CD4-positive, alpha-beta T cell treated with Interleukin-17A for 4 hours (primary cell): ENCODE measurements at places on chromosomes 3 and 15.

DNA sequence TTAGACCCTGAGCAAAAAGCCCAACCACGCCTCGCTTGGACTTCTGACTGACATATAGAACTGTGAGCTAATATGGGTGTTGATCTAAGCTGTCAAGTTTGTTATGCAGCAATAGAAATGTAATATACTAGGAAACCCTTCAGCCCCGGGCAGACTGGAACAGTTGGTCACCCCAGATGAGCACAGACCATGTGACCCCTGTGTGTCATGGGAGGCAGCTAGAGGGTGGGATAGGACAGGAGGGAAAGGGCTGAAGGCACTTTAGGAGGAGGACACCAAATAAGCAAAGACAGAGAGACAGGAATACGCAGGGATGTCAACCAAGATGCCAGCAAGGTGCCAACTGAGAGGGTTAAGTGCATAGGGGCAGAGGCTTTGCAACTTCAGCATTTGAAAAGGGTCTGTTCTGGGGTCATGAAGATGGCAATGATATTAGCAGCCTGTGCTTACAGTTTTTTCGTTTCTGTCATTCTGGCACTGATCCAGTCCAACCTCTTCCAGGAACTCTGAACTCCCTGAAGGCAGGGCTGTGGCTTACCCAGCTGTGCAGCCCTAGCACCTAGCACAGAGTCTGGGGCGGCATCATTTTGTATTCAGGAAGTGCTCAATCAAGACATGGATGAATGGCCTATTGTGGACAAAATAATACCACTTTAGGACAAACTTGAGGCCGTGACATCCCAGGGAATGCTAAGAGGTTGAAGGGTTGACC is 51.4 kb downstream of the HES1 start:
- no peak for DNase-seq

DNA sequence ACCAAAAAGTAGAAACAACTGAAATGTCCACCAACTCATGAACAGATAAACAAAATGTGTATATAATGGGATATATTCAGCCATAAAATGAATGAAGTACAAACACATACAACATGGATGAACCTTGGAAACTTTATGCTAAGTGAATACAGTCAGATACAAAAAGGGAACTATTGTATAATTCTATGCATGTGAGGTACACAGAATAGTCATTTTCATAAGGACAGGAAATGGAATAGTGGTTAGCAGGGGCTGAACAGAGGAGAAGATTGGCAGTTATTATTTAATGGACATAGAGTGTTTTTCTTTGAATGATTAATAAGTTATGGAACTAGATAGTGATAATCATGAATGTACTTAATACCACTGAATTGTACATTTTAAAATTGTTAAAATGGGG is 20.0 kb upstream of the TRANK1 start:
- DNase-seq: no peak

DNA sequence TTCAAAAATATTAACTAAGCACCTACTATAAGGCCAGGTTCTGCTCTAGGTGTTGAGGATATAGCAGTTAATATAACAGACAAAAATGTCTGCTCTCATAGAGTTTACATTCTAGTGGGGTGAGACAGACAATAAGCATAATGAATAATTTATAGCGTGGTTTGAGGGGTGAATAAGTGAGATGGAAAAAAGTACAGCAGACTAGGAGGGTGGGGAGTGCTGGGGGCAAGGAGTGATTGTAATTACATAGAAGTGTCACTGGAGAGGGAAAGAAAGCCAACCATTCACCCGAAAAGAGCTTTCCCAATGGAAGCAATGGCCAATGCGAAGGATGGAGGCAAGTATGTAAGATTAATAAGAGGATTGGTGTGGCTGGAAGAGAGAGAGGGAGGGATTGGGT is 552.9 kb upstream of the KCNMB2 start:
- no peak for DNase-seq

GRCh38 chr3:16609927-16610580 is 4.8 kb upstream of the DAZL start:
- DNase-seq: no peak

GRCh38 chr3:183875411-183875810 is 9.3 kb downstream of the PARL start:
- no peak for DNase-seq

DNA sequence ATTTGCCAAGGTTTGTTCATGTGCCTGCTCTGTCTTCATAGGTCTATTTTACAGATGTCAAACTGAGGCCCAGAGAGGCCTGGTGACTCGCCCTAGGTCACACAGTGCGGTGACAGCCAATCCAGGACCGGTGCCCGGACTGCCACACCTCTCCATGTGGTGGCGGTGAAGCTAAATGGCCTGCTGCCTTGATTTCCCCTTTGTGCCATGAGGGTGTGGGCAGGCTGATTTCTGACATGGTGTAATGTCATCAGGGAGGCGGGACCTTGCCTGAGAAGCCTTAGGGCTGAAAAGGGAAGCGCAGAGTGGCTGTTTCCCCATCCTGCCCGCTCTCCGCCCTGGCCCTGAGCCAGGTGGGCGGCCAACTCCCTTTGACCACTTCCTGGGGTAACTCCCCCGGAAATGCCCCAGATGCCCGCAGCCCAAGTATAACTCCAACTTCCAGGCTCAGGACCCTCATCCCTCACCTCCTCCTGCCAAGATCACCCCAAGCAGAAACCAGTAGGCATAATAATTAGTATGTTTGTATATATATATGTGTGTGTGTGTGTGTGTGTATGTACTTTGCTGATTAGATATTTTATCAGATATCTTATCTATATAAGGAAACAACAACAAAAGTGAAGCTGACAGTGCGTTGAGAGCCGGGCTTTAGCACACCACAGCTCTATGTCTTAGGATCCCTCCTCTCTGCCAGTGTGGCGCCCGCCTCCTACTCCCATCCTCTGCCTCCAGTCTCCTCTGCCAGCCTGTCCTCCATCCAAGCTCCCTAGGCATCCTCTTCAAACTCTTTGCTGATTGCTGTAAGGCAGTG is 63.9 kb downstream of the IQSEC1 start:
- peak; percentile 66 for DNase-seq

DNA sequence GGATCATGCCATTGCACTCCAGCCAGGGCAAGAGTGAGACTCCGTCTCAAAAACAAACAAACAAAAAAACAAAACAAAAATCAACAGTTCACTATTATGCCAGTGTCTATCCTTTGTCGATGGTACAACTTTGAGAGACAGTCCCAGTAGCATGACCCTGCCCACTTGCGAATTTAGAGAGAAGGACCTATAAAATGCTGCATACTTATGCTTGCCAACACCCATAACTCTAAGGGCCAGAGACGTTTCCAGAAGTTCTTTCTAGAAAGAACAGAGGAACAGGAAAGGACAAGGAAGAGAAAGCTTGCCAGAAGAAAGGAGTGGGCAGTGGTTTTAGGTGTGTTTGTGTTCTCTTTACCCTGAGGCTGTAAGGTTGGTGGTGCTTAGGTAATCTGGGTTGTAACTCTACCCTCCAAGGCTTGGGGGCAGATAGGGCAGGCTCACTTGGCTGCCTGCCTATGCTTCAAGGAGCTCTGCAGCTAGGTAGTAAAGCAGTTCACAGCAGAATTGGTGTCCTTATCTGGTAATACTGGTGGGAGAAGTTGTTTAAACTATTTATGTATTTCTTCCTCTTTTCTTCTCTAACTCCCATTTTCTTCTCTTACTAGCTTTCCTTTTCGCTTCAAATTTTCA is 50.6 kb upstream of the SPPL2A start:
- no peak for DNase-seq

GRCh38 chr15:48851956-48852355 is 26.0 kb upstream of the EID1 start:
- DNase-seq: no peak
